Activated T-helper 2 cell treated with anti-CD3 and anti-CD28 coated beads, Interferon-gamma antibody, Interleukin-2, Interleukin-4, amounts not matched to agents 10 μg/mL and 5 μg/mL and 100 μg/mL, durations not matched to agents 14 hours and 24 hours and 36 hours (primary cell): ENCODE measurements at places on chromosomes 11 and 22. TPM values are rescaled to one million over a fixed set of nuclear protein-coding genes. Genes with fewer than 3 reads are reported as not detected.

The MPEG1 gene
- total RNA-seq, result 0.05 TPM in 1 of 2 replicates, not detected in the other

The TRIM49C gene
- total RNA-seq, result not detected in 2 replicates

The KRTAP5-10 gene
- not detected in 2 replicates for total RNA-seq

The GP1BB gene
- total RNA-seq, result not detected in 2 replicates

GRCh38 chr11:65842144-65842543, 8.4 kb downstream of the SNX32 start:
- H3K27me3 ChIP-seq, result no peaks in the 10 kb centered on the region
- H3K4me3 ChIP-seq, result no peak overlapping the region
- H3K36me3 ChIP-seq, result no peaks in the 10 kb centered on the region
- no peak for DNase-seq
- H3K4me1 ChIP-seq, result no peaks in the 10 kb centered on the region

DNA sequence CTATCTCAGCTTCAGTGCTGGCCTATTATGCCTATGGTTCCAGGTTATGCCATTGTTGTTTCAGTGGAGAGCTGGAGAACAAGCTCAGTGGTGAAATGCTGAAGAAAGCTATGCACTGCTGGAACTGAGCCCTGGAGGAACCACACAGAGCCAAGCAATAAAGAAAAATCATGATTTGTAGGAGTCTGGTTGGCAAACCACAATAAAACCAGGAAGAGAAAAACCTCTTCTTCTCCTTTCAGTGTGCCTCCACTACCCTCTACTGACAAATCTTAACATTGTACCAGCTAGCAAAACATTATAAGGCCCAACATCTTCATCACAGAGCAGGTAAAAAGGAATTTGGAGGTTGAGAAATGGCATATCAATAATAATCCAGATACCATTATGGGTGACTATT, 5.3 kb downstream of the OR51F2 start:
- no peak overlapping the region for H3K4me3 ChIP-seq
- no peaks in the 10 kb centered on the region for H3K36me3 ChIP-seq
- DNase-seq, result no peak
- H3K27me3 ChIP-seq, result no peaks in the 10 kb centered on the region

GRCh38 chr11:117928446-117929141, 608 bp downstream of the TMPRSS13 start:
- no peak for DNase-seq
- H3K4me3 ChIP-seq, result no peak overlapping the region
- H3K36me3 ChIP-seq, result no peaks in the 10 kb centered on the region
- no peaks in the 10 kb centered on the region for H3K27me3 ChIP-seq
- no peak overlapping the region for H3K27ac ChIP-seq

GRCh38 chr22:31646186-31647019, 15.6 kb downstream of the PISD start:
- no peaks in the 10 kb centered on the region for H3K27me3 ChIP-seq
- no peak for DNase-seq
- peak overlapping the region; percentile 72 for H3K27ac ChIP-seq
- H3K4me3 ChIP-seq, result no peak overlapping the region

GRCh38 chr11:28566339-28567089, 458.3 kb downstream of the METTL15 start:
- DNase-seq, result no peak
- no peaks in the 10 kb centered on the region for H3K27me3 ChIP-seq
- no peak overlapping the region for H3K27ac ChIP-seq
- H3K36me3 ChIP-seq, result no peaks in the 10 kb centered on the region
- H3K4me1 ChIP-seq, result no peaks in the 10 kb centered on the region
- H3K4me3 ChIP-seq, result no peak overlapping the region

DNA sequence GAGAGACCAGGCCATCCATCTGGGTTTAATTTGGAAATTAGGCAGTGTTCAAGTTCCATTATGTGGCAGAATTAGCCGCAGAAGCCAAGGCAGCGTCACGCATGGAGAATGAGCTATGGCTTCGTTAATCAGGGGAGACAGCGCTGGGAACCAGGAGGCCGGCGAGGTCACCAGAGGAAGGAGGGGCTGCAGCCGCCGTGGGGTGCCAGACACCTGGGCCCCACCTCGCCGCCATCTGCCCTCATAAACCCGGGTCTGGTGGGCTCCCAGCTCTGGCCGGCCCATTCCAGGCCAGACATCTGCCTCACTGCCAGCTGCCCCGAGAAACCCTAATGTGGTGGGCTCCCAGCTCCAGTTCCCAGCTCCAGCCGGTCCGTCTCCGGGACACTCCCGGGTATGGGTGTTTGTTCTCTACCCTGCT, 676.9 kb downstream of the BRD1 start:
- DNase-seq, result no peak
- H3K36me3 ChIP-seq, result no peaks in the 10 kb centered on the region

GRCh38 chr11:65861165-65861505, 902 bp downstream of the MUS81 start:
- peaks cover 25% of the 10 kb centered on the region for H3K4me1 ChIP-seq
- no peak for DNase-seq
- H3K4me3 ChIP-seq, result peak overlapping the region; percentile 94
- no peaks in the 10 kb centered on the region for H3K27me3 ChIP-seq
- H3K36me3 ChIP-seq, result peaks cover 53% of the 10 kb centered on the region

DNA sequence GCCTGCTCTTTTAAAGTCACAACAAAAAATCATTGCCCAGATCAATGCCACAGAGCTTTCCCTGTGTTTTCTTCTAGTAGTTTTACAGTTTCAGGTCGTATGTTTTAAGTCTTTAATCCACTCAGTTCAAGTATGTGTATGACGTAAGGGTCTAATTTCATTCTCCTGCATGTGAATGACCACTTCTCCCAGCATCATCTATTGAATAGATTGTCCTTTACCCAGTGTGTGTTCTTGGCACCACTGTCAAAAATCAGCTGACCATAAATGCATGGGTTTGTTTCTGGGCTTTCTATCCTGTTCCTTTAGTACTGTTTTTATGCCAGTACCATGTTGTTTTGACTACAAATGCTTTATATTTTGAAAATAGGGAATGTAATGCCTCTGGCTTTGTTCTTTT, 28.1 kb downstream of the INTS4 start:
- DNase-seq, result no peak
- peaks cover 13% of the 10 kb centered on the region for H3K36me3 ChIP-seq
- H3K27me3 ChIP-seq, result no peaks in the 10 kb centered on the region
- H3K27ac ChIP-seq, result no peak overlapping the region

DNA sequence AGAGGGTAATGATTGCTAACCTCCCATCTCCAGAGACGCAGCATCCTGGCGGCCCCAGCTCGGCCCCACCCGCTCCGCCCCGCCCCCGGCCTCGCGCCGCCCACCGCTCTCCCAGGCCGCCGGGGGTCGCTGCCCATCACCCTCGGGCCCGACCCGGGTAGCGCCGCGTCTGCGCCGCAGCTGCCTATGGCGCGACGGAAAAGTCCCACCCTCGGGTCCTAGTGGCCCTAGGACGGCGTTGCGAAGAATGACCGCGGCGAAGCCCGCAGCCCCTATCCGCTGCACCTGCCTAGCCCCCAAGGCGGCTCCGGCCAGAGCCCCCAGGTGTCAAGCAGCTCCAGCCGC, 457 bp downstream of the CPSF7 start:
- DNase-seq, result peak; percentile 68
- peaks cover 64% of the 10 kb centered on the region for H3K36me3 ChIP-seq
- peak overlapping the region; percentile 97 for H3K27ac ChIP-seq
- no peaks in the 10 kb centered on the region for H3K27me3 ChIP-seq
- H3K4me1 ChIP-seq, result peaks cover 46% of the 10 kb centered on the region

DNA sequence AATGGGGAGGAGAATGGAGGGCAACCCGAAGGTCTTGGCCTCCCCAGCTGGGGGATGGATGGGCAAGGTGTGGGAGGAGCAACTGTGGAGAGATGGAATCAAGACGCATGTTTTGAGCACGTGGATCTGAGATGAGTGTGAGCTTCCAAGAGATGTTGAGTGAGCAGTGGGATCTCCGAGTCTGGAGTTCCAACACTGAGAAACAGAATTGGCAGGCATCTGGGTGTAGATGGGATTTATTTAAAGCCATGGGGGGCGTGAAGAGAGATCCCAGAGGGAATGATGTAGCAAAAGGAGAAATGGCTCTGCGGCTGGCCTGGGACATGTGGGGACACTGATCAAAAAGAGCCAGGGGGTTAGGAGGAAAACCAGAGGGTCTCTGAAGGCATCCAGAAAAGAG, 95.6 kb downstream of the KIAA1671 start:
- H3K36me3 ChIP-seq, result peaks cover 7% of the 10 kb centered on the region
- no peak overlapping the region for H3K4me3 ChIP-seq
- H3K4me1 ChIP-seq, result peaks cover 2% of the 10 kb centered on the region

- H3K27ac ChIP-seq, result no peak overlapping the region
- H3K4me1 ChIP-seq, result peaks cover 14% of the 10 kb centered on the region
- H3K4me3 ChIP-seq, result no peak overlapping the region
- DNase-seq, result no peak
Observed at GRCh38 chr11:46247659-46248058, 29.8 kb upstream of the CREB3L1 start.

DNA sequence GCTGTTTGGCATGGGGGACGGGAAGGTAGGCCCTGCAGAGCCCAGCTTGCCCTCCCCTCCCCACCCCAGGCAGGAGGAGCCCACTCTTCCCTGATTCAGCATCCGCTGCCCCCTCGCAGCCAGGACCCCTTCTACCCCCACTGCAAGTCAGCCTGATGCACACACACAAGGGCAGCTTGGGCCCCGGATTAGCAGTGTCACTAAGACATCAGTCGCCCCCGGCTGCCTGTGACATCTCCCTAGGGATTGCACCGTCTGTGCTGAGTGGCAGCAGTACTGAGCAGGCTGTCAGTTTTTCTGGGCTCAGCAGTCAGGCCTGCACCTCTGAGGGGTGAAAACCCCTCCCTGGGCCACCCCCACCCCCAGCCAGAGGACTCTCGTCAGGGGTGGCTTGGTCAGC, 30.4 kb upstream of the SYT7 start:
- H3K27ac ChIP-seq, result no peak overlapping the region
- no peak for DNase-seq
- H3K27me3 ChIP-seq, result peaks cover 10% of the 10 kb centered on the region
- H3K4me3 ChIP-seq, result no peak overlapping the region
- no peaks in the 10 kb centered on the region for H3K36me3 ChIP-seq

DNA sequence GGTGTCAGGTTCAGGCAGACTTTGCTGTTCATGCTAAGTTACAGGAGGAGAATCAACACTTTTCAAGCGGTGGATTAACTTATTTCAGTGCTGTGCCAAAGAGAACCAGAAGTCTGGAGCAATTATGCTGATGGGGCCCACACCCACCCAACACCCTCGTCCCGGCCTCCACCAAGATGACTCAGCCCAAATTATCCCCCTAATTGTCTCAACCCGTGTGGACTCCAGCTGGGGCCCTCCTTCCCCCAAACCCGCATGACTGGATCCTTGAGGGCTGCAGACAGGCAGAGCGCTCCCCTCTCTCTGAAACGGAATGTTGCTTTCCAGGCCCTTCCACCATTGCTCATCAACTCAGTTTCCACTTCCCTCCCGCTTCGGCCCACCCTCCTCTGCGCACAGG, 34.6 kb upstream of the MN1 start:
- H3K4me3 ChIP-seq, result no peak overlapping the region
- H3K27me3 ChIP-seq, result no peaks in the 10 kb centered on the region
- peaks cover 4% of the 10 kb centered on the region for H3K36me3 ChIP-seq
- no peak for DNase-seq
- peaks cover 9% of the 10 kb centered on the region for H3K4me1 ChIP-seq

GRCh38 chr11:11845551-11845950, 3.8 kb downstream of the USP47 start:
- no peak overlapping the region for H3K27ac ChIP-seq
- H3K4me1 ChIP-seq, result peaks cover 28% of the 10 kb centered on the region
- peak overlapping the region; percentile 46 for H3K4me3 ChIP-seq
- no peak for DNase-seq

DNA sequence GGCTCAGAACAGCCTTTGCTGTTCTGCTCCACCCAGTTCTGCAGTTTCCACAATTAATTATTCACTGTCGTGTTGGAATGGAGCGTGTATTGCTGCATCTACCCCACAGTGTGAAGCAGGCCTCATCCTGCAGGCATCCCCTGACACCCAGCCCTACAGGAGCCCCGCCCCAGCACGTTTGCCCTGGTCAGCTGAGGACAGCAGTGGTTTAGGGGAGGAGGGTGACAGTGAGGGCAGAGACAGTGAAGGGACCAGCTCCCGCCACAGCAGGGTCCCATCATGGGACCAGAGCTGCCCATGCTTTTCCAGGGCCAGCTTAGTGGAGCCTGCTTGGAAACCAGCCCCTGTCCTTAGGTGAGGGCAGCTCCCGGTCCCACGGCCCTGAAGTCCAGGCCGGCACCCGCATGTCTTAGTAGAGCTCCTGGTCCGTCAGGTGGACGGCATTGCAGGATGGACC, 273.0 kb downstream of the TBC1D22A start:
- no peaks in the 10 kb centered on the region for H3K36me3 ChIP-seq
- H3K4me3 ChIP-seq, result no peak overlapping the region
- no peak overlapping the region for H3K27ac ChIP-seq
- H3K4me1 ChIP-seq, result no peaks in the 10 kb centered on the region
- no peaks in the 10 kb centered on the region for H3K27me3 ChIP-seq
- DNase-seq, result no peak

GRCh38 chr11:117701781-117702180, 95.2 kb downstream of the DSCAML1 start:
- H3K4me1 ChIP-seq, result peaks cover 4% of the 10 kb centered on the region
- H3K27ac ChIP-seq, result no peak overlapping the region
- no peak overlapping the region for H3K4me3 ChIP-seq
- no peaks in the 10 kb centered on the region for H3K36me3 ChIP-seq
- DNase-seq, result no peak
- peaks cover 14% of the 10 kb centered on the region for H3K27me3 ChIP-seq

GRCh38 chr11:11122749-11123148, 230.3 kb downstream of the CSNK2A3 start:
- no peak for DNase-seq
- H3K36me3 ChIP-seq, result no peaks in the 10 kb centered on the region
- H3K4me3 ChIP-seq, result no peak overlapping the region
- peaks cover 7% of the 10 kb centered on the region for H3K27me3 ChIP-seq
- no peak overlapping the region for H3K27ac ChIP-seq

GRCh38 chr11:66956689-66957290, 1.4 kb downstream of the PC start:
- no peak for DNase-seq
- H3K36me3 ChIP-seq, result no peaks in the 10 kb centered on the region
- no peak overlapping the region for H3K27ac ChIP-seq
- peak overlapping the region; percentile 74 for H3K4me3 ChIP-seq
